T-helper 2 cell (primary cell): ENCODE measurements at places on chromosomes 16 and 17.

DNA sequence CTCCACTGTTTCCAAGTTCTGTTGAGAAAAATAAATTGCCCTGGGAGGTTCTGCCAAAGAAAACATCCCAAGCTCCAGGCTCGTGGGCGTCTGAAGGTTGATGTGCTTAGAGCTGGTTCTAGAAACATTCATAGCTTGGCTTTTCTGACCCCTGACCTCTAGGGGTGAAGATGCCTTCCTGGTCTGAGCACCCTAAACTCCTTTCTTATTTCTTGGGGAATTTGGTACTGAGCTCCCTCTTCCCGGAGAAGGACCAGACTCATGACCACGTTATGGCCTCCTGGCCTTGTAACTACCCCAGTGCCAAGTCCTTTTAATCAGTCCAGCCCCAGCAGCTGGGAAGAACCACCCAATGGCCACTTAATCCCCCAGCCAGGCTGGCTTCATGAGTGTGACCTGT, 66.4 kb downstream of the MYH11 start:
- no peak for DNase-seq

DNA sequence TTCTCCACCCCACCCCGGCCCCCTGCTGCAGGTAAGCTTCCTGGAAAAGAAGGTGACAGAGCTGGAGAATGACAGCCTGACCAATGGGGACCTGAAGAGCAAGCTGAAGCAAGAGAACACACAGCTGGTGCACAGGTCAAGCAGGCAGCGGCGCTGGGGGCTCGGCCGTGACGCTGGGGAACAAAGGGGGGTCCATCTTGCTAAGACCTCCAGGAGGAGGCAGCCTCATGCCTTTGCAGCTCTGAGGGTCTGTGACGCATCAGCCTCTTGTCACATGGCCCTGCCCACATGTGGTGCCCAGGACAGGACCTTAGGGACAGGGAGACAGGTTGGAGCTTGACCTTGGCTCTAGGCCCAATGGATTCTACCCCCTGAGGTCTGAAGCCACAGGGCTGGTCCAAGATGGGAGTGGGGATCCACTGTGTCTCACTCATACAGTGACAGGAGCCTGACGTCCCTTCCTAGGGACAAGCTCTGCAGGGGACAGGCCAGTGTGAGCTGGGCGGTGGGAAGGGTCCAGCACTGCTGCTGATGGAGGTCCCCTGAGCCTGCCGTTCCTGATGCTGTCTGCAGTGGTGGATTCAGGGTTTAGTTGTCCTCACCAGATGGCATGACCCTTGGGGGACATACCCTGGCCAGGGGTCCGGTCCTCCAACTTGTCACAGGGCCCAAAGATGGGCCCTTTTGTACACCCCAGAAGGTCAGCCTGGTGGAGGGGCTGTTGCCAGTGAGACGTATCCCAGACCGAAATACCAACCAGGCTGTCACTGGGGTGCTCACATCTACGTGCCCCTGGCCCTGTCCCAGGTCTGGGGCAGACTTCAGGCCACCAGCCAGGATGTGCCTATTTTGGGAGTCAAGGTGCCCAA, 132.6 kb downstream of the RAB11FIP4 start:
- no peak for DNase-seq

DNA sequence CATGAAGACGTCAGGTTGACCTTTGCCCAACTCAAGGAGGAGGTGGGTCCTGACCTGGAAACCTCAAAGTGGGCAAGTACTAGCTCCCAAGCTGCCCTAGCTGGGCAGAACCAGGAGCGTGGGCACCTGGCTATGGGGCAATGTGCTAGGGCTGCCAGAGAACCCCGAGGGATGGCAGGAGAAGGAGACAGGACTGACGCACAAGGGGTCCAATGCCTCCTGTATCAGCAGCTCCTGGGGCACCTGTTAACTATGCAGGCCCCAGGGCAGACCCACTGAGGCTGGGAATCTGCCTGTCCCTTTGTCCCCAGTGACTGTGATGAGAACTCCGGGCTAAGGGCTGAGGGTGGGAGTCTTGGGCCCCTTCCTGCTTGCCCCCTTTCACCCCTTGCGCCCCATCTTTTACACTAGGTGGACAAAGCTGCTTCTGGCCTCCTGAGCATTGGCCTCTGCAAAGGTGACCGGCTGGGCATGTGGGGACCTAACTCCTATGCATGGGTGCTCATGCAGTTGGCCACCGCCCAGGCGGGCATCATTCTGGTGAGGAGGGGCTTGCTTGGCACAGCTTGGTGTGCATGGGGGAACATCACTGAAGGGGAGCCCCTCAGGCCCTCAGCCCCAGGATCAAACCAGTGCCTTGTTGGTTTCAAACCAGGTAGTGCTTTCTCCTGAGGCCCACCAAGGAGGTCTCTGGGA, 7.7 kb downstream of the CHAD start:
- no peak for DNase-seq

DNA sequence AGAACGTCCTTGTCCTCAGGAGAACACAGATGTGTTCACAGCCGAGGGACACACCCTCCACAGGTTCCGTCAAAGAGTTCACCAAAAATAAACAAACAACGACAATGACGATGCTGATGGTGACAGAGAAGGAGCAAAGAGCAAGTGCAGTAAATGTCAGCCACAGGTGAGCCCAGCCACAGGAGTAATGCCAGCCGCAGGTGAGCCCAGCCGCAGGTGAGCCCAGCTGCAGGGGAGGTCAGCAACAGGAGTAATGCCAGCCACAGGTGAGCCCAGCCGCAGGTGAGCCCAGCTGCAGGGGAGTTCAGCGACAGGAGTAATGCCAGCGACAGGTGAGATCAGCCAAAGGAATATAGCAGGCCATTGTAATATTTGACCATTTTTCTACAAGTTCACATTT, 315.2 kb downstream of the FOXL1 start:
- DNase-seq: no peak

DNA sequence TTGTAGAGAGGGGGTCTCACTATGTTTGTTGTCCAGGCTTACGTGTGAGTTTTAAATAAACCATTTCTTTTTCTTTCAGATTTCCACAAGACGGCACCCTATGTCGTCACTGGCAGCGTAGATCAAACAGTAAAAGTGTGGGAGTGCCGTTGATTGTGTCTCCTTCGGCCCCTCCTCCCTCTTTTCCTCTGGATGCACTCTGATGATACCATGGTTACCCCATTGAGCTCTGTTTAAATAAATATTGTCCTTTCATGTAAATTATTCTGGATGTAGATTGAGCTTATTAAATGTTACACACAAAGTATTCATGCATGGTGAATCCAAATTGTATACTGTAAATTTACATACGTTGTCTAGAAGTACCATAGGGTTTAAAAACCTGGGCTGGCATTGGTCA, 29.9 kb downstream of the CLUH start:
- DNase-seq: no peak

- DNase-seq: peak; percentile 88
Observed at GRCh38 chr17:7034955-7035590, 742 bp upstream of the SLC16A13 start.

GRCh38 chr16:19780321-19780720, 62.2 kb downstream of the IQCK start:
- DNase-seq: no peak

DNA sequence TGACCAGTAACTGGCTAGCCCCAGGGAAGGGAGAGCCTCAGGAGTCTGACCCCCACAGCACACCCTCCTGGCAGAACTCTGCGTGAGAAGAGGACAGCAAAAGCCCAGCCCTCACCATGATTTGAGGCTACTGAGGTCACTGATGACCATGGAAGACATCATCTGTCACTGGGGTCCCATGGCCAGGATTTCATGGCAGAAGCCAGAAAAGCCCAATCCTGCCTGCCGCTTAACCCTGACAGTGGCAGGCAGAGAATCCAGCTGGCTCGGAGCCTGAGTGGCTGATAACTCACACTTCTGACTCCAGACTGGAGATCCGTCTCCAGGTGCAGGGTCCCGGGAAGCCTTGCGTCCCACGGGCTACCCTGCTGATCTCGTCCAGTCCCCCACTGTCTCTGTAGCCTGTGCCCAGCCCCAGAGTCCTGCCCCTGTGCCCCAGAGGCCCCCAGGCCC, 17.5 kb downstream of the GRIN2C start:
- DNase-seq: no peak

- DNase-seq: no peak
Observed at GRCh38 chr16:67483731-67484525, 581 bp upstream of the AGRP start.

DNA sequence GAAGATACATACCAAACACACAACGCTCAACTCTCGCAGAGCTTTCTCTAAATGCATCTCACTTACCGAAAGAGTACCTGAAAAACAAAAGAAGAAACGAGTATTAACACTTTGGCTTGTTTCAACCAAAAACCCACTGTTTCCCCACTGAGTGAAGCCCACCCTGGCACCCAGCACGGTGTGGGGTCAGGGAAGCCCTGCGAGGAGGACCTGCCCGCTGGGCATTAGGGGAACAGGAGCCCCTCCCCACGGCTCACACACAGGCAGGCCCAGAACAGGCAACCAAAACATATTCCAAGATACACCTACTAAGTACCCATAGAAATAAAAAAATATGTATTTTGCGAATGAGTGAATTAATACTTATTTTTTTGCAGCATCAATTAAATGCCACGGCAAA, 36.6 kb downstream of the LMF1 start:
- no peak for DNase-seq

- DNase-seq: no peak
Observed at GRCh38 chr16:70700101-70701020, 14.5 kb upstream of the MTSS2 start.

DNA sequence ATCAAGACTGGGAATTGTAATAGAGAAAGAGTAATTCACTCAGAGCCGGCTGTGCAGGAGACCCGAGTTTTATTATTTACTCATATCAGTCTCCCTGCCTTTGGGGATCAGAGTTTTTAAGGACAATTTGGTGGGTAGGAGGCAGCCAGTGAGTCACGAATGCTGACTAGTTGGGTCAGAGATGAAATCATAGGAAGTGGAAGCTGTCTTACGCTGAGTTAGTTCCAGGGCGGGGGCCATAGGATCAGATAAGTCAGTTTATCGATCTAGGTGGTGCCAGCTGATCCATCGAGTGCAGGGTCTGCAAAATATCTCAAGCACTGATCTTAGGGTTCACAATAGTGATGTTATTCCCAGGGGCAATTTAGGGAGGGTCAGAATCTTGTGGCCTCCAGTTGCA, 20.2 kb upstream of the GUCY2D start:
- DNase-seq: no peak

GRCh38 chr17:82486231-82487094, 27.9 kb downstream of the NARF start:
- no peak for DNase-seq

- DNase-seq: no peak
Observed at GRCh38 chr16:4800290-4801041, 2.0 kb downstream of the ROGDI start.

GRCh38 chr17:81173762-81174155, 7.7 kb upstream of the AATK start:
- no peak for DNase-seq

- no peak for DNase-seq
Observed at GRCh38 chr17:56583772-56584171, 9.7 kb upstream of the NOG start.

DNA sequence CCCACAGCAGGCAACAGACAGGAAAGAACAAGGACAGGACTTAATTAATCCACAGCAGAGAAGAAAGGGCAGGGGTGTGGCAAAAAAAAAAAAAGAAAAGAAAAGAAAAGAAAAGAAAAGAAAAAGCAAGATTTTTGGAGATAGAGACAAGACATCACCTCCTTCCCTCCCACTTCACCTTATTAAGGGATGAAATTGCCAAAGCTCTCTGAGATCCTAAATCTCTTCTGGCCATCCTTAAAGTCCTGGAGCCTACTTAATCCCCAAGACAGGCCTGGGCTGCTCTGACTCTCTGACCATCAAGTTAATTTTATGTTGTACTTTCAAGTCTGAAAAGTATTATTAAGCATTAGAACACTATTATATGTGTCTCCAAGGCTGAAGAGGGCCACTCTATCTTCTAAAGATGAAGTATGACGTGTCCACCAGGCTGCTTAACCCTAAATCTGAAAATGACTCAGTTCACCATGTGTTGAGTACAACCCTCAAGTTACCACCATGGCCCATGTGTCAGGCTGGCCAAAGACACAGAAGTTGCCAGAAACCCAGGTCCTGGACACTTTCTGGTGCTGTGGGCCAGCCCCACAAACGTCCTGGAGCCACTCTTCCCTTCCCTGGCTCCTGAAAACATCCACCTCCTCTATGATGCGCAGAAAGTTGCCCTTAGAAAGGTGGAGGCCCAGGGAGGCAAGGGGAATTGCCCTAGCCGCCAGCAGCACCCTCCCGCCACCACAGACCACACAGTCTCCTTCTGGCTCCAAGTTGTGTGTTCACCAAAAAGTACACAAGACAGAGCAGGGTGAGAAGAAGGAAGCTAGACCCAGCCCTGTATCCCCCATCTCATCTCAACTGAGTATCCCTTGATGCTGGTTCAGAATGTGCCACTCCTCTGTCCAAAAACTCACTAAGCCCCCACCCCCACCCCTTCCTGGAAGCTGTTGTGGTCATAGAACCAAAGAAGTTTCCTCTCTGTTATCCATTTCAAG, 2.7 kb downstream of the SOCS1 start:
- peak; percentile 80 for DNase-seq

- DNase-seq: no peak
Observed at GRCh38 chr17:78661093-78661770, 84.0 kb upstream of the DNAH17 start.

DNA sequence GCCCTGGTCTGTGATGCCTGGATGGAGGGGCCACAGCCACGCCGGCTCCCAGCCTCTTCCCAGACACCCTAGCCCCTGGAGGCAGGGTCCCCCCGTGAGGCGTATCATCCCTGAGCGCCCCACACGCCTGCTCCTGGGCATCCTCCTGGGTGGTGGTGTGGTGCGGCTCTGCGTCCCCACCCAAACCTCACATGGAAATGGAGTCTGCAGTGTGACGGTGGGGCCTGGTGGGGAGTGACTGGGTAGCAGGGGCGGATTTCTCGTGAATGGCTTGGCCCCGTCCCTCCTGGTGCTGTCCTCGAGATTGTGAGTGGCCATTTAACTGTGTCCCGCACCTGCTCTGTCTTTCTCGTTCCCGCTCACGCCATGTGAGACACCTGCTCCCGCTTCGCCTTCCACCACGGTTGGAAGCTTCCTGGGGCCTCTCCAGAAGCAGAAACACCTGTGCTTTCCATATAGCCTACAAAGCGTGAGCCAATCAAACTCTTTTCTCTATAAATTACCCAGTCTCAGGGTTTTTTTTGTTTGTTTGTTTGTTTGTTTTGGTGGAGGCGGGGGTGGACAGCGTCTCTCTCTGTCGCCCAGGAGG, 5.9 kb upstream of the SSTR5 start:
- DNase-seq: no peak

- no peak for DNase-seq
Observed at GRCh38 chr16:64434526-64435069, 687.3 kb downstream of the CDH11 start.

DNA sequence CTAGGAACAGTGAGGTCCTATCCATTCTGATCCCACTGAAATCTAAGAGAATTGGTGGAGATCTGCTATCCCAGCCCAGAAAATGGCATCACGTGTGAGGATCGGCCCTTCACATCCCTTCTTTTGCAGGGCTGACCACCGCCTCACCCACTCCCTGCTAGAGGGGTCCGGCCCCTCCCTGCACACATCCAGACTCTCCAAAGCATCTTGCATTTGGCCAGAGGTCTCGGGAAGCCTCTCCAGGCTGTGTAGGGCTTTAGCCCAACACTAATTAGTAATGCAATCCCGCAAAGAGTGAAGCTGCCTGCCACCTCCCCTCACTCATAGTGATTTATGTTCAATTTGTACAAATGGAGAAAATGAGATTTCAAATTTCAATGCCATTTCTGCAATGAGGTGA, 434.4 kb upstream of the ZFHX3 start:
- no peak for DNase-seq
